Stimulated activated naive CD4-positive, alpha-beta T cell treated with Interleukin-2 at 50 U/mL for 16 hours (primary cell): ENCODE measurements at places on chromosomes 16 and 17.

DNA sequence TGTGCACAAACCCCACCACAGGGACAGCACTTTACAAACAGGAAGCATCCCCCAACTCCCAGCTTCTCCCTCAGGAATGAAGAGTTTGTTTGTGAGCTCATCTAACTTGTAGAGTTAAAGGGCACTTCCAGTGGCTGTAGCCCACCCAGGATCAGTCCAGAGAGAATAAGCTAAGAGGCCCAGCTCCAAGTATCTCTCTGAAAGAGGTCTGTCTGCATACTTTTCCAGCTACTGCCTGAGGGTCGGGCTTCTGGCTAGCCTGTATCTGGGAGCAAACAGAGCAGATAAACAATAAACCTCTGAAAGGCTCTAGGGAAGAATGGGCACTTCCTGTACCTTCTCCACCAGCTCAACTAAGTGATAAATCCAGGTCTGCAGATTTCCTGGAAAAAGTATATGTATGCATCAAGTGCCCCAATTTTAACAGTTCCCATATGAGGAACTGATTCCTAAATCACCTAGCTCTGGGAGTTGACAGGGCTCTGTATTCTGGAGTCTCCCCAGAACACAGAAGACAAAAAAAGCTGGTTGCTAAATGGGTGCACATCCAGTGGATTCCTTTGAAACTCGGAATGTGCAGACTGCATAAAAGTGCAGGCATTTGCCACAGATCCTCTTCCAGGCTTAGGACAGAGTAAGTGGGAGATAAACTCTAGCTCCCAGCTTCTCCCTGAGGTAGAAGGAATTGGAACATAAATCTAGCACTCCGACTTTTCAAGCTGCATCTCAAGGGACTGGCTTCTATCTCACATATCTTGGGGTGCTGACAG lies 37.1 kb upstream of the MYLK3 start:
- DNase-seq, result no peak

DNA sequence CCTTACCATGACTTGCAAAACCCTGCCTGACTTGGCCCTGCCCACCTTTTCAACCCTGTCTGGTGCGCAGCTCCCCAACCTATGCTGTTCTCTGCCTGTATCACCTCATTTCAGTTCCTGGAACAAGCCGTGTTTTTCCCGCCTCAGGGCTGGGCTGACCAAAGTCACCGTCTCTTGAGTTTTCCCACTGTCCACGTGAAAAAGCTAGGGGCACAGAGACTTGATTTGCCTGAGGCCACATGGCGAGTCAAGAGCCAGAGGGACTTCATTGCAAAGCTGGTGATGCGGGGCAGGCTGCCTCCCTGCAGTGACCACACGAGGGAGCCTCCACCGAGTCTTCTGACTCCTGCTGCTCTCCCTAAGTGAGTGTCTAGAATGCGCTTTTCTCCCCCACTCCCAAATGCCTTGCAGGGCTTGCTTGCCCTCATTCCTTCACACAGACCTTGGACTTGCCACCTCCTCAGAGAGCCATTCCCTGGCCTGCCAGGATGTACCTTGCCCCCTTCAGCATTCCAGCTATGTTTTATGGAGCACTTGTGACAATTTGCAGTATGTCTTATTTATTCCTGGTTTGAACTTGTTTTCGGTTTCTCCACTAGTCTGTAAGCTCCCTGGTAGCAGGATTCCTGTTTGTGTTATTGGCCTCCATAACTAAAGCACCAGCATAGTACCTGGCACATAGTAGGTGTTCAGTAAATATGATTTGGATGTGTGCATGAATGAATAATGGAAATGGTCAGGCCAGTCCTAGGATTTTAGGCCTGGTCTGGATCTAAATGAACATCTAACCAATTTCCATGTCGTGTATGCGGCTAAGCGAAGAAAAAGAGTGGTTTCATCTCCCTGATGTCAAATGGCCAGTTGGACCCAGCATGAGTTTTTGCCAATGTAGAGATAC lies 252.3 kb downstream of the SNX29 start:
- DNase-seq, result no peak

DNA sequence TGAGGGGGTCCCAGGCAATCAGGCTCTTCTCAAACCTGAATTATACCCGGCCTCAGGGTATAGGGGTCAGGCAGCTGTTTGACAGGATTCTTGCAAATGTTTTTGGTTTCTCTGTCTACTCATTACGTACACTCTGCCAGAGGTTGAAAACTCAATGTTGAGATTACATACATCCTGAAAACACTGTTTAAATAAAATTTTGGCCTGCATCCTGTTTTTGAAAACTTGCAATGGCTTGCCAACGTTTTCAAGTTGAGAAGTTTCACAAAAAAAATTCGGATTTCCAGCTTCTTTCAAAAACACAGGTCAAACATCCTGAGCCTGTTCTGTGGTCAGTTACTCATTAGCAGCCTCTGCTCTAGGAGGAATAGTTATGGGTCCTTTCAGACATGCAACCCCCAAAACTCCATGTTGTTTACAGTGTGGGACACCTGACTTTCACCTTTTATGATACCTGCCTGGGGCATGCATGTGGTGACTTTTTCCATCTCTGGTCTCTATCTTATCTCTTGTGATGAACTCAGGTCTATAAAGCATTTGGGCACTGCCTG lies 577.8 kb downstream of the WWOX start:
- DNase-seq, result no peak

- no peak for DNase-seq
These were observed 167.1 kb upstream of the ZFHX3 start for GRCh38 chr16:73214825-73215677.

DNA sequence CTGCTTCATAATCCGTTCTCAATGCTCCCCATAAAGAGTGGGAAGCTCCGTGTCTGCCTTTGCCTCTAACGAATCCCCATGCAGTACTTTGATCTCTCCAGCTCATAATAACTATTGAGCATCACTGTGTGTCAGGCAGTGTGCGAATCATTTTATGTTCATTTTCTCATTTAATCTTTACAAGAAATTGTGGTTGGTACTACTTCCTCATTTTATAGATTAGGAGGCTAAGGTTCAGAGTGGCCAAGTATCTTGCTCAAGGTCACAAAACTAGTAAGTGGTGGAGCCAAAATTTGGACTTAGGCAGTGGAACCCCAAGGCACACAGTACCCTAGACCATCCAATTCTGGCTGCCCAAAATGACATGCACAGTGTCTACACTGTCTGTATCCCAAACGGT lies 44.8 kb downstream of the ABCC12 start:
- no peak for DNase-seq

- DNase-seq, result no peak
These were observed at the start of gene TEKT3 for GRCh38 chr17:15341385-15341849. TSS of gene TEKT3 (minus strand) at chr17:15341597. CDS start at chr17:15331585, 10,012 bp downstream.

DNA sequence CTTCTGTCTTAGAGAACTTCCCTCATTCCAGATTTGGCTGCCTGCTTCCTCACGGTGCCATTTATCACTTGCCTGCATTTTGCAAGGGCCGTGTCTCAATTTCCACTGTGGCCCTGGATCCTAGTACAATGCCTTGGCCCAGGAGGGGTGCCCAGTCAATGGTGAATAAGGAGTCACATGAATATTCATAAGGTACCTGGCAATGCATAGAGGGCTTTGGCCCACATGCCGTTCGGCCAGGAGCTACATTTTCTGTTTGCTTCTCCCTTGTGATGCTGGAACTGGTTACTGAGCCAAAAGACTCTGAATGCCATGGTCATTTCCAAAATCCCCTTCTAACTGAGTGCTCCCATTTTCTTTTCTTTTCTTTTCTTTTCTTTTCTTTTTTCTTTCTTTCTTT lies 4.8 kb upstream of the PIRT start:
- no peak for DNase-seq

- peak; percentile 76 for DNase-seq
These were observed 393 bp upstream of the PSMB10 start for GRCh38 chr16:67936880-67937605.

DNA sequence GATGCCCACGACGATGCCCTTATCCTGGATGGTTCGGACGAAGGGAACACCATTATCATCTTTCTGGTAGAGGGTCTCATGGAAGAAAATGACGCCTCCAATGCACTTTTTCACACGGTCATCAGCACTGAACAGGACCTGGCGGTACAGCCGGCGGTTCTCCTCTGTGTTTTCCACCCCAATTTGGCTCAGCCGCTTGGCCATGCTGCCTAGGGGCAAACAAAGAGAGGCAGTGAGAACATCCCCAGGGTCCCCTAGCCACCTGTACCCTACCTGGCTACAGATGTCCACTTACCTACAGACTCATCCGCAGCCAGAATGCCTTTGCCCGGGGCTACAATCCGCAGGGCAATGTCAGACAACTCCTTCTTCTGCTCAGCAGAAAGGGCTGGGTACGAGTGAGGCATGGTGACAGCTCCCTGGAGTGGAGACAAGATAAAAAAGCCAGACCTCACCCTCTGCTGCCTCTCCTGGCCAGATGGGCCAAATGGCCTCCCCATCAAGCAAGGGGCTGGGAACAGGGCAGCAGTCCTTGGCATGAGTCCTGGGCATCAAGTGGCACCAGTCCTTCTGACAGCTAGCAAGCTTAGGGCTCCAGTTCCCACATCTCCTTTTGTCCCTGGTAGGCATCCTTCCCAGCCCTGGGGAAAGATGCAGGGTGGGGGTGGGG lies 1.4 kb downstream of the ALDOC start:
- no peak for DNase-seq

- no peak for DNase-seq
These were observed 402.8 kb upstream of the SALL1 start for GRCh38 chr16:51553910-51554309.

DNA sequence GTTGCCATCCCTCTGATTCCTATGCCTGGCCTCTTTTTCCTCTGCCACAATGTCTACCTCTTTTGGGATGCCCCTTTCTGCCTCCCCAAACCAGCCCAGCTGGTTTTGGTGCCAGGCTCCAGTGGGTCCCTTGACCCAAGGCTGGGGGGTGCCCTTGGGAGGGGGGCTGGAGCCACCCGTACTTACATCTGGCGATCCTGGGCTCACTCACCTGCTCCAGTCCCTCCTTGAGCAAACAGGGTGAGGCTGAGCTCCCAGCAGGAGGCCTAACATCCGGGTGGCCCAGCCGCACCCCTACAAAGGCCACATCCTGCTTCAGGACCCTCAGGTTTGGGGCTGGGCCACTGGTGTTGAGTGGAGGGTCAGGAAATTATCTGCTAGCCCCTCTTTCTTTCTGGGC lies 1.2 kb downstream of the ERN2 start:
- no peak for DNase-seq

- DNase-seq, result peak; percentile 73
These were observed at the start of gene SIRT7 for GRCh38 chr17:81917565-81918332. TSS of gene SIRT7 (minus strand) at chr17:81918176. CDS start at chr17:81918131, 45 bp downstream.

DNA sequence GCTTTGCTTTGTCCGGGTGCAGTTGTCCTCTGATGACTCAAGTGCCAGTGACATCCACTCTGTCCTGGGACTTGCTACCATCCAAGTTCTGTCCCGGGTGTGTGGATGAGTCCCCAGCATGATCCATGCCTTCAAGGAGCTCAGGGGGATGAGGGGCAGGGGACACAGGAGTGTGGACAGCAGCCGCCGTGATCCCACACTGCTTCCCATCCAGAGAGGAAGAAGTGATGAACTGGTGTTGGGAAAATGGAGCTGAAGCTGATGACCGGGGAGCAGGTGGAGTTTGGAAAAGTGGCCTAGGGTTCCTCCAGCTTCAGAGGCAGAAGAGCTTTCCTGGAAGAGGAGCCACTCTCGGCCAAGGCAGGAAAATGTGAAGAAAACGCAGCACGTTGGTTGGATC lies 249.6 kb upstream of the TNRC6C start:
- DNase-seq, result no peak

DNA sequence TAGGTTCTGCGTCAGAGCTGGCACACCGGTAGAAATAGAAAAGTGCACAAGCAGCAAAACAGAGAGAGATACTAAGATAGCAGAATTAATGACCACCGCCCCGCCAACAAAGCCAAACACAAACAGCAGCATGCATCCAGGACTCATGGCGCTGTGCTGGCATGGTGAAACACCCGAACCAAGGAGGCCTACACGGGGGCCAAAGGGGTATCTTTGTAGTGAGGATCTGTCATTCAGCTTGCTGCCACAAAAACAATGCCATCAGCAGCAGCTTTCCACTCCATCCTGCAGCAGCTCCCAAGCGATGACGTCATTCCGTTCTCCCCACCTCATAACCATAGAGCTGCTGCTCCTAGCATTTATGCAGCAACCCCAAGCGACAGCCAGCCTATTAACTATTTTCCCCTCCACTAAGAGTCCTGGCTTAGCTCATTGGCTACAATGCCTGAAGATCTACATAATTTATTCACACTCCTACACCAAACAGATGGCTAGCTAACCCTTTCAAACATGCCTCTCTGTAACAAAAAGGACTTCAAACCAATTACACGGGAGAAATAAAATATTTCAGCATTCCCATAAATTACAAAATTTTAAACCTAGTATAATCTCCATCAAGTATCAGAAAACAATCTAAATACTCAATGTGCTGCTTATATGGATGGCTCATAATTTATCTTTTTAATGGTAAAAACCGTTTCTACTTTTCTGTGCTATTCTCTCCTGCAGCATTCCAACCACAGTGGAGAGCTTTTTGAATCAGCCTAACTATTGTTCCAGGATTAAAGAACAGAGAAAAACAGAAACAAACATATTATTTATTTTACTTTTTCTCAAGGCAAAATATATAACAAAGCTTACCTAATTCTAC lies 73.9 kb downstream of the SPAG9 start:
- no peak for DNase-seq

DNA sequence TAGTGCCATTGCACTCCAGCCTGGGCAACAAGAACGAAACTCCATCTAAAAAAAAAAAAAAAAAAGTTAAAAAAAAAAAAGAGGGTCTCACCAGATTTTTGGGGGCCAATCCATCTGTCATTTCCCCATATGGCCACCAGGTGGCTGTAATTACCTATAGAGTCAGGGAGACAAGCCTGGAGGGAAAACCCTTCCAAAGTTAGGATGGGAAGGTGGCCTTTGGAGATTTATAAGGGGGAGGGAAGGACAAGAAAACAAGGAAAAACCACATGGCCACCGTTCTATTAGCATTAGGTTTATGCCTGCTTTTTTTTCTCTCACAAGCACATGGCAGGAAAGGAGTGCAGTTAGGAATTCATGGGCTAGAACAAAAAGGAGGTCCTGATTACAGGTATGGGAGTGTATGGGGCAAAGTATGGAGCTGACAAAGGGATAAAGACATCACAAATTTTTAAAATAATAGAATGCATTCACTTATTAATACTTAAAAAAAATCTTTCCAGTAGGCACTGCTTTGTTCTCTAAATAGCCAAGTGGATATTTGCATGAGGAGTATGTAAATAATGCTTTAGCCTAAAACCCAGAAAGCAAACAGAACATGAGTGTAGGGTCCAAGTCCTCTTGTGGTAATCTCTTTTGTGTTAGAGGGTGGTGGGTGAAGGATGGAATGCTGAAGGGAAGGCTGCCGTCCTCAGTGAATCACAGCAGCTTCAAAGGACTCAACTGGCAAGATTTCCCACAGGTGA lies 5.1 kb downstream of the CYB5D1 start:
- DNase-seq, result peak; percentile 35

- no peak for DNase-seq
These were observed 49.8 kb upstream of the ACSF3 start for GRCh38 chr16:89043636-89044417.

GRCh38 chr17:68732301-68732749 lies 131.2 kb upstream of the FAM20A start:
- no peak for DNase-seq

DNA sequence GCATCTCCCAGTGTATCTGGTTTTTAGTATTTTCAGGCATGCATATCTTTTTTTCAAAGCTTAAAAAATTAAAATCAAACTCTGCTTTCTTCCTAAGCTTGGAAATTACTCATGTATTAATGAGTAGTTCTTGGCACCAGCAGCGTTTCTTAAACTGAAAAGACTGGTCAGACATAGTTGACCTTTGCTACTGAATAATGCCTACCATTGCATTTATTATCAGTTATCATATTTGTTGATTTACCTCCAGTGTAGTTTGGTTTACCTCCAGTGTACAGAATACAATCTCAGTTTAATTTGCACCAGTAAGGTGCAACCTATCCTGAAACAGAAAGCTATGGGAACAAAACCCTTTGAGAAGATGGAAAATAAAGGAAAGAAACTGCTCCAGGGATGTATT lies 34.5 kb upstream of the EVI2A start:
- DNase-seq, result no peak
